ENCODE measurements at places on chromosomes 1 and 21.

GRCh38 chr1:69711190-69711930 lies 143.6 kb downstream of the LRRC7 start:
- DNase-seq: no peak

GRCh38 chr1:17167041-17167785 lies 37.7 kb upstream of the PADI1 start:
- no peak for DNase-seq

DNA sequence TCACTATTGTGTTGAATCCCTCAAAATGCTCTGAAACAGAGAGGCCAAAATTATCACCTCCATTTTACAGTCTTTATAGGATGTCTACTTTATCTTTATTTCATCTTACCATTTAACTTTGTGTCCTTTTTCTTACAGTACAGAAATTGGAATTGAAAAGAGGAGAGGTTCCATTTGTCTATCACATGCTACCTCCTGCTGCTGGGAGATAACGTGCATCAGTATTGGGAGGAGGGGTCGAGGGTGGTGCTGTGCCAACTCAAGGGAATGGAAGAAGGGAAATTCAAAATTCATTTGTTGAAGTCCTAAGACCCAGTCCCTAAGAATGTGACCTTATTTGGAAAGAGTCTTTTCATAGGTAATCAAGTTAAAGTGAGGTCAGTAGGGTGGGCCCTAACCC lies 85.3 kb downstream of the HHIPL2 start:
- DNase-seq: no peak

GRCh38 chr21:34933609-34934335 lies 115.3 kb downstream of the RUNX1 start:
- no peak for DNase-seq

GRCh38 chr1:11802616-11802972 lies 3.2 kb downstream of the MTHFR start:
- DNase-seq: no peak

DNA sequence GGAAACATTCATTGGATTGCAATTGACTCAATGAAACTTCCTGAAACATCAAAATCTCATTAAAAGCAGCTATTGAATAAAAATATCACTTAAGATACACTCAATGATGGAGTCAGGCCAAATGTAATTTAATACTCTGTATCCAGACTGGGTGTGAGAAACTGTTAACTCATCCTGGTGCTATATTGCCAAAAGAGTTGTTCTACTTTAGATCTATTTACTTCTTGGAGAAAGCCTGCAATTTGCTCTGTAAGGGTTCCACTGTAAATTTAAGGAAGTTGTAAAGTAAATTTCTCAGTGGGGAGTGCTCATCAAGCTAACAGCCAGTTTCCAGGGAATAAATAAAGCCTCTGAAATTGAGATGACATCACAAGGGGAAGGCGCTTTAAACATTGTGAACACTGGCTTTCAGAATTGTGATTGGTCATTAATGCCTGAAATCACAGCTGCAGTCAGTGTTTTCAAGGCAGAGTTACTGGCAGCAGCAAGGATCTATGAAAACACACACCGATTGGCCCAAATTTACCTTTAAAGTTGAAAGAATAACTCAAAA lies 91.4 kb downstream of the OLFM3 start:
- no peak for DNase-seq

- DNase-seq: no peak
Measured at GRCh38 chr1:48177257-48177656, 45.3 kb upstream of the SLC5A9 start.

DNA sequence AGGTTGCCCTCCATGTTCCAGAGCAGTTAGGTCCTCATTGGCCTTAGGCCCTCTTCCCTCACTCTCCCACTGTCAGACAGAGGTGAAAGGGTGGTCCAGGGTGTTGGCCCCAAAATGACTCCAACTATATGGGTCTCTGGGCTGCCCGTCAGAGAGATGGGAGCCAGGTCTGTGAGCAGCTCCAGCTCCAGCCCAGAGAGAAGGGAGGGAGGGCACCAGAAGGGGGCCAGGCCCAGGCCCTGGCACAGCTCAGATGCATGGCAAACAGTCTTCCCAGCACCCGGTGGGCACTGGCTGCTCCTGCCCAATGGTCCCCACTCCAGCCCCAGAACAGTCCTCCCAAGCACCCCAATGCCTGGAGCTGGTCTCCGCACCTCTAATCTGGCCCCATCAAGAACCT lies 2.2 kb downstream of the BCAN start:
- no peak for DNase-seq

- DNase-seq: no peak
Measured at GRCh38 chr1:24955161-24955560, 25.1 kb upstream of the RUNX3 start.

DNA sequence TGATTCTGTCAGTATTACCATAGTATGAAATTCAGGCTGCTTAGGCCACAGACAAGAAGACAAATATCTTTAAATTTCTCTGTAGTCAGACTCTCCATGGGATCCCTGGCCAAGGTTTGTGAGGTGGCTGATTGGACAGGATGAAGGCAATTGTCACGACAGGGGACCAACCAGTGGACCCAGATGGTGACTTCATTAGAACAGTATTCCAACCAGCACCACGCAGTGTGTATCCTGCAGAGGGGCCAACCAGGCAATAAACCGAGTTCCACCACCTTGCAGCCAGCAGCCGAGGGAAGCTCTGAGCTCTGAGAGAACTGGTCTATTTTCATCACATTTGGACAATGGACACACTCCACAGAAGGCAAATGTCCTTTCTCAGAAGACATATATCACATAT lies 16.1 kb downstream of the DSCAM start:
- DNase-seq: no peak

GRCh38 chr1:192162376-192162775 lies 4.1 kb downstream of the RGS18 start:
- DNase-seq: no peak

DNA sequence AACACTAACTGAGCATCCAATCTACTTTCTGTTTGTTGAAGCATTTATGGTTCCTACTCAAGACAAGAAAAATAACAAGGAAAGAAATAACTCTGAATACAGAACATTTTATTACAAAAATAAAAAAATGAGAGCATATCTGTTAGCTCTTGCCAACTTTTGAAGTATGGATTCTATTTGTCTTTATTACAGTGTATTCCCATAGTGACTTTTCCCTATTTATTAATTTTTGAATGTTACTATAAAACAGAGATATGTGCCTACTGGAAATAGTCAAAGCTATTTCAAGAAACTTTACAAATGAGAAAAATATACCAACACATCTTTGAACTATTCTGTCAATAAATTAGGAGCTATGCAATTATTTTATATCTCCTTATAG lies 153.0 kb downstream of the HLX start:
- DNase-seq: no peak

GRCh38 chr1:30712583-30712982 lies 10.8 kb downstream of the MATN1 start:
- no peak for DNase-seq

GRCh38 chr1:56227401-56227800 lies 352.0 kb downstream of the PLPP3 start:
- no peak for DNase-seq

- DNase-seq: no peak
Measured at GRCh38 chr1:243719476-243719875, 130.6 kb downstream of the AKT3 start.

DNA sequence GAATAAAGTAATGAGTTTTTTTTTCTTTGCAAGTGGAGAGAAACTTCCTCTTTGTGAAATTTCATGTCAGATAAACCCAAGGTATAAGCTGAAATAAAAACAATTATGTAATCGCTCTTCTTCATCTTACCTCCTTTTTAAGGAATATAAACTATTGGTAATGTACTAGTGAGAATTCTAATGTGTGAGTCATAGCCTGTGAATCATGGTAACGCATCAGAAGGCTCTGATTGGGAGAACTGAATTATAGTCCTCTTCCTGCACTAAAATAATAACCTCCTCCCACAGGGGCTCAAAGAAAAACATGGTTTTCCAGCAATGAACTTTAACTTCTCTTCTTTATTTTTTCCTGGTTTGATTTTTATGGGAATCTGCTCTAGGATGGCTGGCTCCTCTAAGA lies 57.1 kb upstream of the COX20 start:
- peak; percentile 83 for DNase-seq

- no peak for DNase-seq
Measured at GRCh38 chr1:1598051-1598719, 1.8 kb downstream of the FNDC10 start.
